Activated CD4-positive, alpha-beta memory T cell treated with anti-CD3 and anti-CD28 coated beads for 36 hours (primary cell): ENCODE measurements at places on chromosomes 2 and 18. TPM values are rescaled to one million over a fixed set of nuclear protein-coding genes. Genes with fewer than 3 reads are reported as not detected.

DNA sequence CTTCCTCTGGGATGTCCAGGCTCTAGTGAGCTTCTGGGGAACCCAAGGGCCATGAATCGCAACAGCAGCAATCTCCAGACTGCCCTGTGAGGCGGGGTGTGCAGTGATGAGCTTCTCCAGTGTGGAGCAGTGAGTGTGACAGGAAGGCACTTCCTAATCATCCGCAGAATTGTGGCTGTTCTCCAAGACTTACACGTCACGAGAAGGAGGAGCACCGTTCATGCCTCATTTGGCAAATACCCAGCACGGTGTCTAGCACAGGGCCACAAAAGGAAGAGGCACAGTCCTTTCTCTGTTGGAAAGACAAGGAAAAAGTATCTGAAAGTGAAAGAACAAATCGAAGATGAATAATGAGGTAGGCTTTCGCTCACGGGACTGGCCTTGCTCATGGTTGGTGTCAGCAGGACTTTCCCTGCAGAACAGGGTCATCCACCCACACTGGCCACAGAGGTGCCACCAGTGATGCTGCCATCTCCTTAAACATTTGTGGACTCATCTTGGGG, 125.1 kb upstream of the HAAO start:
- DNase-seq, result peak; percentile 60

GRCh38 chr2:144479659-144480058, 40.3 kb downstream of the ZEB2 start:
- no peak for DNase-seq

GRCh38 chr2:240664622-240665021, 18.1 kb downstream of the AQP12B start:
- no peak for DNase-seq

The COL4A3 gene
- total RNA-seq, result not detected

DNA sequence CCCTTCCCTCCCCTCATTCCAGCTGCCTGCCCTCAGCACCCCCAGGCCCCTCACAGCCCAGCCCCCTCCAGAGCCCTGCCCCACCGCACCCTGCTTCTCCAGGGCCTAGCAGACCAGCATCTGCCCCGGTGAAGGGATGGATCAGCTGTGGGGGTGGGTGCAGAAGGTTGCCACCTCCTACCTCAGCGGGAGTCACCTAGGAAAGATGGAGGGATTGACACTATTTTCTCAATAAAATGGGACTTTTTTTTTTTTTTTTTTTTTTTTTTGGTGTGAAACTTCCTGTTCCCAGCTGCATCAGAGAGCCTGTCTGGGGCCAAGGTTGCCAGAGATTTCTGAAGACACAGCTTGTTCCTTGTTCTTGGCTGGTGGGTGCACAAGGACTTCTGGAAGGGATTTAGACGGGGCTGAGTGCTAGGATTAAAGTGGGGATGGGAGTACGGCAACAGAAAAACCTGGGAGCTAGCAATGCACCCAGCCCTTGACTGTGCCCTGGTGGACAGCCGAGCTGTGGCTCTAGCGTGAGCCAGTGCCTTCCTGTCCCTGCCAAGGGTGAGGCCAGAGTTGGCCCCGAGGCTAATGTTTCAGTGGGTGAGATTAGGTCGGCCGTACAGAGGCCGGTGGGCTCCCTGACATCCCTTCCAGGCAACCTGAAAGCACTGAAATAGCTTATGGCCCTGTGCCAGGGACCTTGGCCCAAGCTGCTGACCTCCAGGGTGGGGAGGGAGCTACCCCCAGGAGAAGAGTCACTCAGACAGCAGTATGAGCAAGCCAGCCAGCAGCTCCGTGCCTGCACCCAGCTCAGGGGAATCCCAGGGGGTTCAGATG, 4.6 kb downstream of the B3GNT7 start:
- DNase-seq, result no peak

DNA sequence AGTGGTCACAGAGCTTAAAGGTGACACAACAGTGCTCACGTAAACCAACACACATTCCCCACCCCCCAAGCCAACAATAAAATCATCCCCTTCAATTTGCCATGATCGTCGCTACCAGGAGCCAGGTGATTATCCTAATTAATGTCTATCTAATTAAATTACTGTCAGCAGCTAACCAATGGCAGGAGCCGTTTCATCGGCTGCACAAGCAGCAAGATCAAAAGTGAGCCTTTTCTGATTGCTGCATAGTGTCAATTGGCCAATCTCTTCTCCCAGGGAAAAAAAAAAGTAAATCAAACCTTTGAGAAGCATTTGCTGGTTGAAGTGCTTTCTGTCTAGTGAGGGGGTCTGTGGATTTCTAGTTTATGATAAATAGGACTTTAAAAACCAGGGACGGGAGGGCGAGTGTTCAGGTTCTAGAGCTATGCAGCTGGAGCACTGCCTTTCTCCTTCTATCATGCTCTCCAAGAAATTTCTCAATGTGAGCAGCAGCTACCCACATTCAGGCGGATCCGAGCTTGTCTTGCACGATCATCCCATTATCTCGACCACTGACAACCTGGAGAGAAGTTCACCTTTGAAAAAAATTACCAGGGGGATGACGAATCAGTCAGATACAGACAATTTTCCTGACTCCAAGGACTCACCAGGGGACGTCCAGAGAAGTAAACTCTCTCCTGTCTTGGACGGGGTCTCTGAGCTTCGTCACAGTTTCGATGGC, at the start of gene TBR1:
TSS of gene TBR1 (plus strand) at position 311 of the 721 bp plus-strand sequence. CDS start at position 425, 114 bp downstream.
- no peak for DNase-seq

GRCh38 chr18:76482971-76483691, 11.9 kb downstream of the ZNF516 start:
- no peak for DNase-seq

DNA sequence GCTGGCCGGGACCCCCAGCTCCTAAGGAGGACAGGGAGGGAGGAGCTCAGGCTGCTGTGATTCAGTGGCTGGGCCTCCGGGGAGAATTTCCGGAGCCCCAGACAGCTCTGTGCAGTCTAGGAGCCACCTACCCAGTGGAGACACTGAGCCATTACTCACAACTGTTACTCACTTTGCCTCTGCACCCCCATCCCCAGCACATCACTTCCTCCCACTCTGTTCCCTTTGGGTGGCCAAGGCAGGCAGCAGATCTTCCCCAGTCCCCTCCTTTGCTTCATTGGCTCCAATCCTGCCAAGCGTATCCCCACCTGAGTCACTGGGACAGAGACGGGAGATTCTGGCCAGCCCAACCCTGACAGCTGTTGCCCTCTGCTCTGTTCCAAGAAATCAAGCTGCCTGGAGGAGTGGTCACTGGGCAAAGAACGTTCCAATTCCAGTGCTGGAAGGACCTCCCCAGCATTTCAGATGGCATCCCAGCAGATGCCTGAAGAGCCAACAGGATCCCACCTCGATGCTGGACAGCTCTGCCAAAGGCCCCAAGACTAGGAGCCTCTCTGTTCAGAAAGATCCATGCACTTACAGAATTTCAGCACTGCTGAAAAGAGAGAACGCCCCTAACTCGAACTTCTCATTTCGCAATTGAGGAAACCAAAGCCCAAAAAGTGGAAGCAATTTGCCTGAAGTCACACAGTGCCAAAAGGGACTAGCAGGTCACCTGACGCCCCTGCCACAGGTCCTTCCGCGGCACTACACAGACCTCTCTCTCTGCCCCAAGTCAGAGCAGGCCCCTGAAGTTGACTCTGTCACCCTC, 68.3 kb downstream of the TNS1 start:
- peak; percentile 18 for DNase-seq
